ENCODE measurements at places on chromosomes 5 and 9. TPM values are rescaled to one million over a fixed set of nuclear protein-coding genes. Genes with fewer than 3 reads are reported as not detected.

Gene ARHGEF37
- total RNA-seq = 1.7 TPM

Gene FAM120AOS
- 38.7 TPM for total RNA-seq

Gene PTGER4
- 71.7 TPM for total RNA-seq

Gene TNFSF15
- total RNA-seq = 0.47 TPM

Gene CDC20B
- total RNA-seq = not detected

Gene SLC25A48
- not detected for total RNA-seq

Gene SLC36A3
- not detected for total RNA-seq

Gene GARNL3
- total RNA-seq = 3.4 TPM

Gene TBC1D9B
- total RNA-seq = 103 TPM

Gene FYB1
- 109 TPM for total RNA-seq

Gene CNTFR
- not detected for total RNA-seq

Gene FST
- 0.54 TPM for total RNA-seq

Gene KCNT1
- not detected for total RNA-seq

Gene ACER2
- total RNA-seq = 1.5 TPM

Gene DROSHA
- 94.4 TPM for total RNA-seq

Gene ENTPD8
- total RNA-seq = not detected

Gene GNE
- 17.0 TPM for total RNA-seq

Gene IFNB1
- 1.4 TPM for total RNA-seq

Gene IL6ST
- total RNA-seq = 57.1 TPM

Gene CDX1
- total RNA-seq = not detected

Gene OSMR
- total RNA-seq = 0.25 TPM

Gene PTAR1
- total RNA-seq = 37.1 TPM

Gene AIF1L
- 1.0 TPM for total RNA-seq

Gene PCDHB16
- not detected for total RNA-seq

Gene KCNMB1
- not detected for total RNA-seq

Gene ENHO
- total RNA-seq = not detected

Gene MEGF10
- total RNA-seq = not detected

Gene RXRA
- 17.6 TPM for total RNA-seq

Gene SCGB3A2
- total RNA-seq = not detected

Gene LOX
- 0.04 TPM for total RNA-seq

Gene OGN
- total RNA-seq = not detected

Gene STK32A
- total RNA-seq = not detected

Gene FAM120A
- total RNA-seq = 154 TPM

Gene DBH
- total RNA-seq = not detected

Gene RASGEF1C
- not detected for total RNA-seq

Gene NRG2
- 0.14 TPM for total RNA-seq

Gene TPRN
- total RNA-seq = 5.6 TPM

Gene LHX6
- 0.11 TPM for total RNA-seq

Gene CCL28
- 13.9 TPM for total RNA-seq

Gene SHISAL2B
- not detected for total RNA-seq

Gene ALAD
- total RNA-seq = 20.2 TPM

Gene PPP3R2
- not detected for total RNA-seq

Gene KIF3A
- 7.1 TPM for total RNA-seq

Gene TIMD4
- total RNA-seq = 3.5 TPM

Gene OLFM1
- total RNA-seq = not detected

Gene TSLP
- total RNA-seq = 0.54 TPM

Gene SPATA31C1
- total RNA-seq = not detected

Gene PAPPA
- total RNA-seq = not detected

Gene SMIM33
- total RNA-seq = 0.46 TPM

Gene DRD1
- not detected for total RNA-seq

Gene BTNL8
- not detected for total RNA-seq

Gene NEUROG1
- not detected for total RNA-seq

Gene CRB2
- total RNA-seq = not detected

Gene COL5A1
- 0.16 TPM for total RNA-seq

Gene MYORG
- total RNA-seq = 2.2 TPM

Gene TAF1L
- total RNA-seq = 0.02 TPM
